ENCODE measurements at places on chromosomes 1 and 21.

DNA sequence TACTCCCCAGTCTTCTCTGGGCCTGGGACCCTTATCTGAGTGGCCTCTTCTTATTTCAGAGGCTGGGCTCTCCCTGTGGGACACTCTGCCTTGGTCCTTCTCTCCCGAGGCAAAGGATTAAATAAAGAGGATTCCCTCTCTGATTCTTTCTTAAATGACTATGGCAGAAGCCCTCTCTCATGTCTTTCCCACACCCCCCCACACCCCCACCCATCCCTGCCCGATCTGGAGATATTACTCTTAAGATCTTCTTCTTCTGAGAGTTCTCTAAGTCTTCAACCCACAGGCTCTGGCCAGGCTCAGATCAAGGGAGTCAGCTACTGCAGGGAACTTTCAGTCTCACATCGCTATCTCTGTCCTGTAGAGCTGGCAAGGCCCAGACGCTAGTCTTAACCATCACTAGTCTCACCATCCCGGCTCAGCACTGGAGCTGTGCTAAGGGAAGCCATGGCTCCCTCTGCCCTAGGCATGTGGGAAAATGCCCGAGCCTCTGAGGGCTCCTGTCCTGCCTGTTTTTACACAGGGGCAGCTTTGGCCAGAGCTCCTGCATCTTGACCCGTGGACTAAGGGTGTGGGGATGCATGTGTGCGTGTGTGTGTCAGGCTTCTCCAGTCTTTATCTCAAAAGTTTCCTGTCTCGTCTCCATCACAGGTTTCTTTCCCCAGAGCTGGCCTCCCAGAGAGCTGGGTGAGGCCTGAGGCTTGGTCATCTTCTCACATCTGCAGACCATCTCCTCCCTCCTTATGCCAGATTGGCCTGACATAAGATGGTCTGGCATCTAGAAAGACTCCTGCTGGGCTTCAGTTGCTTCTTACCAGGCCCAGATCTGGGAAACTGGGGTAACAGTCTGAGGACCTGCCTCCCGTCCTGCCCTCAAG, 36.7 kb downstream of the LGR6 start:
- DNase-seq, result no peak

GRCh38 chr1:35930593-35931445, at the start of gene AGO3:
Gene AGO3 (plus strand): TSS chr1:35931105. CDS start chr1:35931427, 322 bp downstream.
- peak; percentile 72 for DNase-seq

- peak; percentile 9 for DNase-seq
Observed at GRCh38 chr1:66331658-66332547, 202.1 kb upstream of the SGIP1 start.

DNA sequence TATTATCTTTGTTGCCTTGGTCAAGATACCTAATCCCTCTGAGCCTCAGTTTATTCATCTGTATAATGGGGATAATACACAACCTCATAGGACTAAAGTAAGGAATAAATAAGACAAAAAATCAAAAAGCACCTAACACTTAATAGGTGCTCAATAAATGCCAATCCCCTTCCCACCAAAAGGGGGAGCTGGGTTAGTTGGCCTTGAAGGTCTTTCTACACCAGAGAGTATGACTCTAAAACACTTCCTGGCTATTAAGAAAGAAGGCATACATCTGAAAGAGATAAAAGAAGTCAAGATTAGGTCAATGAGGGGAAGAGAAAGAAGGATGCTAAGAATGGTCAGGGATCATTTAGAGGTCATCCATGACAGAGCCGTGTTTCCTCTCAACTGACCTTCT, 11.1 kb downstream of the VSIG8 start:
- DNase-seq, result no peak

DNA sequence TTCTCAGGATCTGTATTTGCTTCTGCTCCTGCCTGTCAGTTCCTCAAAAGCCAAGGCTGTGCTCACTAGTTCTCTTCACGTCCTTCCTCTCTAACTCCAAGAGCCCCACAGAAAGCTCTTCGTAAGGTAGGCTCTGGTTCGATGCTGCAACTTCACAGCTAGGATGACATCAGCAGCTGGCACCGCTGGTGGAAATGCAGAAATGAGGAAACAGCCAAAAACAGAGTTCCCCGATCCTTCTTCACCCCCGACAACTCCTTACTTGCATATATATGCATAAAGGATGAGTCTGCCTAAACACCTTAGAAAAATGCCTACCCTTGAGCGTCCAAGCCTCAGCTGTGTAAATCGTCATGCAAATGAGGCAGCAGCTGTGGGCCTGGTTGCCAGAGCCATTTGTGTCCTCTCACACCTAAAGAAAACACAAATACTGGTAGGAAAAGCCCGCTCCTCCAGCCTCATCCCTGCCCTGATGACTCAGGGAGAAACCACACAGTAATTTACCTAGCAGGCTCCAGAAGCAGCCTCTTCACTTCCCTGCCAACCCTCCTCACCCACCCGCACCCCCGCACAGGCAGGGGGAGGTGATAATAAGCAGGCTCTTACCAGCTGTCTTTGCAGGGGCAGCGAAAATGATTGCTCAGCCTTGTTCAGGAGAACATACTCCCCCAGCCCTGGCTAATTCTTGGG, 28.2 kb downstream of the BATF3 start:
- DNase-seq, result peak; percentile 56

- no peak for DNase-seq
Observed at GRCh38 chr21:10425856-10426255, 95.5 kb upstream of the TPTE start.

- no peak for DNase-seq
Observed at GRCh38 chr1:179175011-179175841, 54.3 kb downstream of the ABL2 start.

All from anterior cingulate cortex (tissue), 58 donors.